ENCODE measurements at places on chromosomes 5 and 9.
A peak's percentile ranks its signal among the peaks of the same experiment; 100 is the strongest.

GRCh38 chr9:96350866-96351265, 32.6 kb downstream of the SLC35D2 start:
- DNase-seq: no peak

- DNase-seq: no peak
Observed at GRCh38 chr9:80218328-80218727, 646.6 kb downstream of the TLE4 start.

- no peak for DNase-seq
Observed at GRCh38 chr5:35813521-35813920, 43.2 kb upstream of the IL7R start.

DNA sequence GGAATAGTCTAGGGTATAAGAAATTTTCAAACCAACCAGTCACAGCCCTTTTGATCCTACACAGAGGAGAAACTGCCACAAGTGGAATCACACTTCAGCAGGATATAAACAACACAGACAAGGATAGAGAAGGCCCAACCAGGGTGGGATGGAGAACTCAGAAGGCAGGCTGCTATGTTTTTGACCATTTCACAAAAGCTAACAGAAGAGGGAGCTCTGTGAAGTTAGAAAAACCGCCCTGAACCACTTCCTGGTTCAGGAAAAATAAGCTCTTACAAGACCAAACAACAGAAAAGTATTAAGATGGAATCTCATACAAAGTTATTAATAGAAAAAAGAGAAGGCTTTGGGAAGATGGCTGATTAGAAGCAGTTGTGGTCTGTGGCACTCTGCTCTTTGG, 960 bp upstream of the IFNB1 start:
- no peak for DNase-seq

DNA sequence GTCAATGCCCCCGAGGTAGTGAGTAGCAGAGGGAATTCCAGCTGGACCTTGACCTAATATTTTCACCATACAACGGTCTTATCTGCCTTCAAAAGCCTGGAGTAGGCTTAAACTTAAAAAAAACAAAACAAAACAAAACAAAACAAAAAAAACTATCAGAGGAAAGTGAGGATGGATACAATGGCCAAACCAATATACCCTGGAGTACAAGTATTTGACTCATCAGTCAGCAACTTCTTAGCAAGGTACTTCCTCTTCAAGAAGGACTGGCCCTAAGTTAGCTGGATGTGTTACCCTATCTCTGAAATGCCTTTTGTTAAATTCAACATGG, 160.6 kb upstream of the GNA14 start:
- no peak for DNase-seq

GRCh38 chr5:7756453-7756852, 94.5 kb downstream of the CFAP90 start:
- DNase-seq: no peak

DNA sequence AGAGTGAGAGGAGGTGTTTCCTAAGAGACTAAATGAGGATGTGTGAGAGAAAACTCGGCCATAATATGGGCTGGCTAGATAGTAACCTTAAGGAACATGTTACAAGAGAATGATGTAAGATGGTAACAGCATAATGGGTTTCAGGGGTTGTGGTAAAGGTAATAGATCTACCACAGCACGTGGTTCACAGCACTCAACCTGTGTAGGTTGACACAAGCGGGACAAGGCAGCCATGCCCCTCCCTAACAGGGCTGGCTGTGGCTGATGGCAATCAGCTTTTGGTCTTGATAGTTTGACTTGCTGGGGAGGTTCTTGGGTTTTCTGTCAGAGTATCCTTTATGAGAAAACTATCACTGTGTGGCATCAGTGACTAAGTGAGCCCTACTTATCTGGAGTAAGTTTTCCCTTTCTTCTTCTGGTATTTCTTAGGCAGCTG, 138.6 kb downstream of the TRIO start:
- DNase-seq: no peak

- peak; percentile 39 for DNase-seq
Observed at GRCh38 chr5:131324303-131324702, 60.5 kb downstream of the CDC42SE2 start.

DNA sequence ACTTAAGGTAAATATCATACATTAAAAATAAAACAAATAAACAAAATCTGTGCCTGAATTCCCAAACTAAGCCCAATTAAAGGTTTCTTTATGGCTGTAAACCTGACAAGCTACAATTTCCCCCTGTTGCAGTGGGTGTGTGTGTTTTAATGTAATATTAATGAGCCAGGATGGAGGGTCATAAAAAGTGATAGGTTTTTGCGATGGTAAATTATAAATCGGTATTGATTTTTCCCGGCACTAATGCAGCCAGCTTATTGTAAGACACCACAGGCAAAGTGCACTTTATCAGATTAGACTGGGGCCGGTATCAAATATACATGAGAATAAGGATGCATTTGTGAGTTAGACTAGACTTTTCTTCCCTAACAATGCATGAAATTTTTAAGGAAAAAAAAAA, 120.4 kb downstream of the EBF1 start:
- DNase-seq: no peak

DNA sequence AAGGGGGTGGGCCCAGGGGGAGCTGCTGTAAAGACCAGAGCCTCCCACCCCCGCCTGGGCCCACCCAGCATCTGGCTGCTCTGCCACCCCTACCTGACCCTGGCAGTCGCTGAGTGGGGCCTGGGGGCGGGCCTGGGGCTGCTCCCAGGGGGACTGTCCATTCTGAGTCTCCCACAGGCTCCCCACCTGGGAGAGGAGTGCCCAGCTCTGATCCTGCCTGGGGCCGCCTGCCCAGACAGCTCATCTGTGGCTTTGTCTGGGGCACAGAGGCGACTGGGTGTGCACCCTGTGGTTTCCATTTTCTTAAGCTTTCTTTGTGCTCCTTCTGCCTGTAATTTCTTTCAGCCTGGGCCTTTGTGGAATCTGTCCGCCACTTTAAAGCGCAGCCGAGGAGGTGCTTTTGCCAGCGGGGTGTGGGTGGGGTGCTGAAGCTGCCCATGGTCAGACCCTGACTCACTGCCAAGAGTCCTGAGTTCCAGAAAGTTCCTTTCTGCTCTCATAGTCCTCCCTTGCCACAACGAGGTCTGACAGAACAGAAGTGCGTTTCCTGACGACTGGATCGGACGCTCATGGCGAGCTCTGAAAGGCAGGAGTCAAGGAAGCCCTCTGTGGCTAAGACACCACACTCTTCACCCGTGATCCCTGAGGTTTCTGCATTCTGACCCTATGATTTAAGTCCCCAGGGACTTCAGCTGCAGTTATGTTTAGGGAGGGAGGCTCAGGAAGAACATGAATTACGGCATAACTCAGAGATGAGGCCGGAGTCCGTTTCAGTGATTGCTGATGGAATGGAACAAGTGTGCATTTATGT, 225.0 kb downstream of the FANCC start:
- DNase-seq: peak; percentile 69

GRCh38 chr5:154734370-154735248, 20.6 kb upstream of the LARP1 start:
- no peak for DNase-seq

- peak; percentile 4 for DNase-seq
Observed at GRCh38 chr9:78064075-78064474, 32.5 kb upstream of the GNAQ start.

- DNase-seq: no peak
Observed at GRCh38 chr5:172599204-172599567, 41.9 kb upstream of the NEURL1B start.

- DNase-seq: peak; percentile 43
Observed at GRCh38 chr5:151665613-151666012, 21.1 kb downstream of the SPARC start.

- DNase-seq: no peak
Observed at GRCh38 chr5:61178702-61179101, 16.4 kb upstream of the SMIM15 start.

GRCh38 chr5:160360310-160360709, 10.1 kb downstream of the C1QTNF2 start:
- DNase-seq: no peak

DNA sequence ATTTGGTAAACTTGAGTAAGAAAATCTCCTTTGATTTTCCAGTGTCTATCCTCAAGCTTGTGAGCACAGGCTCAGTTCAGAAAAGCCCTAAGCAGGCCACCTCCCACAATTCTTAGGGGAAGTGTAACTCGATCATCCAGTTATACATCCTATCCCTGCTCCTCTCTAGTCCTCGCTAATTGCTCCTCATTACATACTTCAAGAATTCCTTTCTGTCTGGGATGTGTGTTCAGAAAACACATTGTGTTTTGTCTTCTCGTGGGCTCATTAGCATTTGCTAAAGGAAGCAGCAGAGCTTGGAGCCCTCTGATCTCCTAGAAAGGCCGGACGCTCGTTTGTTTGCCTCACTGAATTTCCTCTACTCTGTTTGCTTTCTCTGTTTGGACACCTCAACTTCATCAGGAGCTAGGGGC, 268.2 kb upstream of the RFX3 start:
- peak; percentile 59 for DNase-seq

- no peak for DNase-seq
Observed at GRCh38 chr5:3121813-3122212, 370.3 kb upstream of the IRX2 start.

DNA sequence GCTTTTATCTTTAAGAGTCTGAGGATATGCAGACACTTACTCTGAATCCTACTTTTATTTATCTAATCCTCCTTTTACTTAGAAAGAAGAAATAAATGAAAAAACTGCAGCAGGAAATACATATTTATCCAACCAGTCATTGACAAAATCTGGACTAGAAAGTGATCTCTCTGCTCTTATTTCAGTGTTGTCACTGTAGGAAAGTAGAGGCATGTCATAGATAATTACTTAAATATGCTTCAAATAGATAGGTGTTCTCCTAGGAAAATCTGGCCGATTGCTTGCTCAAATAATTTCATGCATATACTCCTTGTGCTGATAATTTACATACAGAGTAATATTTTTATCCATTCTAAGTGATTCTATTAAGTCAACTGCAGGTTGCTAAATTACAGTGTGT, 2001.9 kb upstream of the C9orf72 start:
- DNase-seq: no peak

- no peak for DNase-seq
Observed at GRCh38 chr9:121196389-121196788, 5.3 kb downstream of the RAB14 start.

DNA sequence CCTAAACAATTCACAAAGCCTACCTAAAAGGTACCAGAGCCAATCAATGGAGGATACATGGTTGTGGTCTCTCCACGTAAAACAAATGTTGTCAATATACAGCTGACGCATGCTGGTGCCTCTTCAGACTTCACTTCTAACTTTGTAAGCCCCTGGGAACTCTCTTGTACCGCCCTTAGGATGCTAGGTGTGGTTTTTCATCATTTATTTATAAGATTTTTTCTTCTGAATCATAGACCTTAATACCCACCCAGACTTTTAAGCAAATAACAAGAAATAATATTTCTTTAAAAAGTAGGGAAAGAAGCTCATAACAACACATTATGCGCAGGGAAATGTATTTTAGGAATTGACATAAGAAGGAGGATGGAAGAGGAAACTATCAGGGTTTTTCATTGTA, 33.0 kb downstream of the SSBP2 start:
- DNase-seq: no peak

DNA sequence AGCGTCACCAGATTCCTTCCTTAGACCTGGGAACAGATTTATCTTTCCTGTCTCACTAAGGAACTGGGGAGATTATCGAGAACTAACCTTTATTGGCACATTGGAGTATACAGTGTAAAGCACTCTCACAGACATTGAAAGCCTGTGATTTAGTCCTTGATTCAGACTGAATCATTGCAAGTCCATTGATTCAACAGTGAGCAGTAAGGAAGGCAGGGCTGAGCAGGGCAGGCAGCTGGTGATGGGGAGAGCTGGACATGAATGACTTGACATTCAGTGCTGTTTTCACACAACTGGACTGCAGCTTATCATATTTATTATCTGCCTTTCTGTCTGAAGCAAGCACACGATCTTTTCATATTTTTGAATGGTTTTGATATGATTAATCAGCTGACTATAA, 16.2 kb downstream of the ISOC1 start:
- no peak for DNase-seq

- peak; percentile 25 for DNase-seq
Observed at GRCh38 chr5:60295423-60295822, 401.9 kb upstream of the PDE4D start.

GRCh38 chr9:34606905-34607304, 5.0 kb downstream of the RPP25L start:
- no peak for DNase-seq

- no peak for DNase-seq
Observed at GRCh38 chr5:82106207-82106606, 134.4 kb downstream of the ATG10 start.

DNA sequence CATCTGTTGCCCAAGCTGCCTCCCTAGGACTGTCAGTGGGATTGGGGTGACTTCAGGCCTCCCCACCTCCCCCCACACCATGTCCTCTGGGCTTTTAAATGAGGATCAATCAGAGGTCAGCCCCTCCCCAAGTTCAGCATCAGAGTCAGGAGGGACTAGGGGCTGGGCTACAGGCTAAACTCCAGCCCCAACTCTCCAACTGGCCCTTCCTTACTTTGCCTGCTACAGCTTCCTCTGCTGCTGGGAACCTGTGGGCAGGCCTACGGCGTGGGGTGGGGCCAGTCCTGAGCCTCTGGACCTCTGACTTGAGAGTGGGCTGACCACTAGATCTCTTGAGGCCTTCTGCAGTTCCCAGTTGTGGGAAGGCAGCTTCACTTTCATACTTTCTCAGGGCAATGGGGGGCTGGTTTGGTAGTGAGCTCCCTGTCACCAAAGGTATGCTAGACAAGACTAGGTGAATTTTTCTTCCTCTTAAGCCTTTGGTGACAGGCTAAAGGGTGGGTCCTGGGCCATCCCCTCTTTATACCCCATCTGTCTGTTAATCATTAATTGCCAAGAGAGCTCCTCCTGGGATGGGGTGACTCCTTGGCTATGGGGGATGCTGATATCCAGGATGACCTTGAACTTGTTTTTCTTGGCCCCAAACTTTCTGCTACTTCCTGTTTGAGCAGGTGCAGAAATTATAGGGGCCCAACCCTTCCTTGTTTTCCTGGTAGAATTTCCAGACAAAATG, 10.8 kb upstream of the DAB2IP start:
- no peak for DNase-seq

GRCh38 chr9:124044448-124044847, 32.9 kb downstream of the LHX2 start:
- DNase-seq: no peak

DNA sequence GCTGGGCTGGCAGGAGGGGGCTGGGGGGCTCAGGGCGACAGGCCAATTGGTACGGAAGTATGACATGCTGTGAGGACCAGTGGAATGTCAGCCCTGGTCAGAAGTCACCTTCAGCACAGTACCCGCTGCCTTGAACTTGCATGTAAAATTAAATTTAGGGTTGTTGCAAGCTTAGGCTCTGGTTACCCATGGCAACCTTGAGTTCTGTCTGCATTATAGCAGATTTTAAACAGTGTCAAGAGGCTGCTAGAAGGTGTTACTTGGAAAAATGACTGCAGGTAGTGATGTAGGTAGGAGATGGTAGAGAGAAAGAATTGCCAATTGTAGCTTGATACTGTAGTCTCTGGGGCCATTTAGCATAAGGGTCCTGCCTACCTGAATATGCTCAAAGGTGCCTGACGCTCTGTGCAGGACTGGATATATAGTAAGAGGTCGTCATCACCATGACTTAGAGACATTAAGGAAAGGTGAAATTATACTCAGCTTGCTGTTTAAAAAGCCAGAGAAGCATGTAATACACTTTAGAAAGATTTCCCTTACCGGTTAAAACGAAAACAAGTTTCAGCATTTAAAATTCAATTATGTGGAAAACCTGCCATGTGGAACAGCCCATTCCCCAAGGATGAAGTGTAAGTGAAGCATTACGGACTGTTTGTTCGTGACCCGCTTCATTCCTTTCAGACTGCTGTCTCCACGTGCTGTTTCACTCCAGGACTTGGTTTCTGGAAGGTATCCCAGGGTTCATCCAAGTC, 169.0 kb downstream of the PDZD2 start:
- no peak for DNase-seq

GRCh38 chr9:28770226-28770625, 1196.9 kb upstream of the C9orf72 start:
- no peak for DNase-seq
